GM12878 (cell line): ENCODE measurements at places on chromosomes 6 and 20. TPM values are rescaled to one million over a fixed set of nuclear protein-coding genes. Genes with fewer than 3 reads are reported as not detected.

Gene CST9L
- not detected in 2 replicates for total RNA-seq

DNA sequence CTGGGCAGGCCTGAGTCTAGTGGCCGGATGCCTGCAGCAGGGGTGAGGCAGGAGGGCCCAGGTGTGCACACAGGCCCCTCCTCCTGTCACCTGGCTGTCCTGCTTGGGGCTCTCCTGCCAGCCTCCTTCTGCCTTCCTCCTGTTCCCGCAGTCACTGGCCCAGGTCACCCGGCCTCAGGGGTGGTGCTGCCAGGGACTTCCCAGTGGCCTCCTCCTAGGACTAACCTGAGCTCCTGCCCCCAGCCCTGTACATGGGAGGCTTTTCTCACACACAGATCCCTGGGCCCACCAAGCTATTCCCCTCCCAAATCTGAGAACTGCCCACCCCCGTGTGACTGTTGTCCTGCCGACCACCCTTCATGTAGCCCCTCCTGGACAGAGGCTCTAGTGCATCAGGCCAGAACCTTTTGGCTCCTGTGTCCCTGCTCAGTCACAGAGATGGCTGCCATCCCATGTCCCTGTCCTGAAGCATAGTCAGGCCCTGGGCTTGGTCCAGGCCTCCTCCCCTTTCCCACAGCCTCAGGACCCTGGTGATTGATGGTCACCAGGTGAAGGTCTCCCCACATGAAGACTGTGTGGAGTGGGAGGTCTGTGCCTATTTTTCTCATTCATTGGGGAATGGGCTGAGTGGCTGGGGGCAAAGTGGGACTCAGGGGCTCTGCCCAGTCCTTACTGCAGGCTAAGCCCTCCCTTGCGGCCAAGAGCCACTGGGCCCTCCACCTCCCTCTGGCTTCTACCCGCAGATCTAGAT lies 1.1 kb upstream of the ULBP1 start:
- no peak overlapping the region for H3K27ac ChIP-seq
- H3K27me3 ChIP-seq = peaks cover 18% of the 10 kb centered on the region
- no peak for DNase-seq
- H3K36me3 ChIP-seq = no peaks in the 10 kb centered on the region
- H3K4me1 ChIP-seq = peaks cover 7% of the 10 kb centered on the region
- H3K4me3 ChIP-seq = no peak overlapping the region

DNA sequence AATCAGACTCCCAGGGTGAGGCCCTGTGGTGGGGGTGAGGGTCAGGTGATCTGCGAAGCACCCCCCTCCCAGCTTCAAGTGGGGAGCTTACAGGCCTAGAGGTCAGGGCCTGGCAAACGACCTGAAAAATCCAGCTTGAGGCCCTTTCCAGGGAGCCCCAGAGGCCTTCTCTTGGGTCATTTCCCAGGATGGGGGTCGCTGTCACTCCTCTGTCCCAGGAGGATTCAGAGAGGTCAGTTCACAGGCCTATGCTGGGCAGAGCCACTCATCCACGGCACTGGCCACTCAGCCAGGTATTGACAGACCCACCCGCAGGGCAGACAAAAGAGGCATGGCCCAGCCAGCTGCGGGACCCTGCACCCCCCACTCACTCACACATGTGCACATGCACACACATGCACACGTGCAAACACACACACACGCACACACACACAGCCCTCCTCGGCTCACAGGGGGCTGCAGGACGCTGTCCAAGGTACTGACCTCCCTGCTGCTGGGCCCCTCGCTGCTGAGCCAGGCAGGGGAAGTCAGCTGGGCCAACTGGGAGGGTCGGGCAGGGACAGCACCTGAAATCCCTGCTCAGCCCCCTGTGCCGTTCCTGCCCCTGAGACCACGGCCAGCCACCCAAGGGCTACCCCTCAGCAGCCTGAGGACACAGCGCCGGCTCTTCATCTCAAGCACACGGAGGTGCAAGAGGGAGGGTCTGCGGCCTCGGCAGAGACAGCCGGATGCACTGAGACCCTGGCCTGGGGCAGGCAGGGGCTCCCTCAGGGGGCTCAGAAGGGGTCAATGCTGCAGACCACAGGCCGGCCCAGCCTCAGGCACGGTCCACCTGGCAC lies 113.8 kb downstream of the TAF4 start:
- no peaks in the 10 kb centered on the region for H3K4me1 ChIP-seq
- H3K27ac ChIP-seq = no peak overlapping the region
- DNase-seq = no peak

DNA sequence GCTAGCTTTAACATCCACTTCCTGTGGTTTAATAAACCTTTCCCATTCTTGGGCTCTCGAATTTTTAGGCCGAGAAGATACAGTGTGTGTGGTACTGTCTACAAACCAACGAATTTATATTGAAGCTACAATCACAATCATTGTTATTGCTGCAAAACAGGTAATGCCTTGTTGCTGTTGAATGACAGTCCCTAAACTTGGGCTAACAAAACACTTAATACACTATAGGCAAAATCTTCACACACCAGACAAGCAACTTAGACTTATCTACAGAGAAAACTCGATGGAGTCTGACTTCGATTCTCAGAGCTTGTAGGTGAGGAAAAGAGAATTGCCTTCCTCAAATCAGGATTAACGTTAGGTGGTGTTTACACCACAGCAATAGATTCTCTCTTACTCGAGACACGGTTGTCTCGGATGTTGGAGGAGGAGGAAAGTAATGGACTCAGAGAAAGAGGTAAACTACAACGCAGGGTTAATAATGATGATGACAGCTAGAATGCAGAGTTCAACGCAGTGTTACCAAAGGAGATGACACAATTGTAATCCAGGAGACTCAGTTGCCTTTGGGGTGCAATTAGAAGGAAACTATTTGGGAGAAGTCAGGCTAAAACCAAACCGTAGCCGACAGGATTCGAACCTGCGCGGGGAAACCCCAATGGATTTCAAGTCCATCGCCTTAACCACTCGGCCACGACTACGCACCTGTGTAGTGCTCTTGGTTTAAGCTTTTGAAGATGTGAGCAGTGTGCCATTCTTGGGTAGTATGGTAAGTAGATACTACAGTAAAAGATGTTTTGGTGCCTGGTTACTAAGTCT lies 32.5 kb upstream of the ZNF184 start:
- H3K36me3 ChIP-seq = no peaks in the 10 kb centered on the region
- no peaks in the 10 kb centered on the region for H3K27me3 ChIP-seq
- H3K27ac ChIP-seq = no peak overlapping the region
- H3K4me3 ChIP-seq = no peak overlapping the region
- peak; percentile 63 for DNase-seq

- DNase-seq = no peak
- H3K27me3 ChIP-seq = no peaks in the 10 kb centered on the region
- no peak overlapping the region for H3K4me3 ChIP-seq
- H3K4me1 ChIP-seq = no peaks in the 10 kb centered on the region
- H3K36me3 ChIP-seq = peaks cover 2% of the 10 kb centered on the region
These were observed 63.3 kb downstream of the TOX2 start for GRCh38 chr20:43977962-43978361.

DNA sequence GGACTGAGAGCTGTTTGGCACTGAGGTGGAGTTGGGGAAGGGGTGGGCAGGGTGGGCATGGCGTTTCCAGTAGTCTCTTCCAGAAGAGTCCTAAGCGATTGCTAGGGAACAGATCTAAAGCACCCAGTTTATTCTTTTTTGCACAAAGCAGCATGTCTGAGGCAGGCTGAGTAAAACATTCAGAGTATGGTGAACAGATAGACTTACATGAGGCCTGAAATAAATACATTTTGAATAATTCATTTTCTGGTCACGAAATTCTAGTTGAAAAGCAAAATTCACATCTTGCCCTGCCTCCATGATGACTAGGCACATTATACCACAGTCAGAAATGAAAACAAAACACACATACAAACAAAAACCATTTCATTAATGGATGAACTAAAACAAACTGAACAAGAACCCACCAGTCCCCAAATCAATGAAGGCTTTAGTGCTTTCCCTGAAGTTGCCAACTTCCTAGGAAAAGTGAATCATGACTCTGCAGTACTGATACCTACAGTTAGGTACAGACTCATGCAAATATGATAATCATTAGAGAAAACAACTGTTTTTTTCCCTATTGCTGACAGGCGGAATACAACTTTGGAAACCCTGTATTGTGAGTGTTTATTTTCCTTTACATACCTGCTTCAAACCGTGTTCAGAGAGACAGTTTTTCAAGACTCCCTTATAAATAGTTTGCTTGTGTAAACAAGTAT lies 702.9 kb upstream of the POU3F2 start:
- no peaks in the 10 kb centered on the region for H3K27me3 ChIP-seq
- no peaks in the 10 kb centered on the region for H3K36me3 ChIP-seq

DNA sequence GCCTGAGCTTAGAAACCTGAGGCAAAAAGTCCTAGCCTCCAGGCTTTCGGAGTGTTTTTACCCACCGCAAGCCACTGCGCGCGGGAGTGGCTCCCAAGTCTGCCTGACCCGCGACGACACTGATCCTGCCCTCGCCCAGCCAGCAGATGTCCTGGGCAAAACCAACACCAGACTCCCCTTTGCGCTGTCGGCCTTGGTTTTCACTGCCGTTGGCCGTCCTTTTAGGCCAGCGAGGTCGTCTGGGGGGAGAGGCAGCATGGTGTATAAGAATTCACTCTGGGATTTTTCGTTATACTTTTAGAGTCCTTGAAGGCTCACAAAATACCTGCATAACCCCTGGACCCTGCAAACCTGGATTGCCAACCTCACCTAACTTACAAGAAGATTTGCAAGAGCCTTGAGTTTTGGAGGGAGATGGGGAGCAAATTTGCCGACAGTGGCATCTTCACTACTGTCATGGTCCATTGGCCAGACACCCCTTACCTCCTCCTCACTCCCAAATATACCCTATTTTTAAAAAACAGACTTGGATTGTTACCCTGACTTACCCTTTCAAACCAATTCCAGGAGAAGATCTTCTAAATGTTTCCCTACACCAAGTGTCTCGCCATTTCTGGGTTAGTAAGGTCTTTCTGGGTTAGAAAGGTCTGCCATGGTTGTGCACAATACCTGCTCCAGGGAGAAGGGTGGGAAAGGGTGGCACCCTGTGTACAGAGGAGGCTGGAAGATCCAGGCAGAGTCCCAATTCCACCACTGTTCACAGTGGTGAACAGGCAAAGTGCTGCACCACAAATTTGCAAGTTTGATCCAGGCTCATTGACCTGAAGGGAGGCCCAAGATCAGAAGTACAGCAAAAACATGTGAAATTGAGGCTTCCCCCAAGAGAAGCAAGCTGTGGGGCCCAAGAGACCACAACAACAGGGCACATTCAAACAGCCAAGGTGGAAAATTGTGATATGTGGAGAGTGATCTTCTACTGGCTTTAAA lies 4.4 kb downstream of the FOXA2 start:
- peaks cover 12% of the 10 kb centered on the region; the same call in 1 of the 2 replicates for H3K27me3 ChIP-seq
- H3K4me1 ChIP-seq = peaks cover 13% of the 10 kb centered on the region
- H3K4me3 ChIP-seq = no peak overlapping the region
- DNase-seq = no peak

GRCh38 chr20:56358070-56358469 lies 704 bp upstream of the FAM210B start:
- no peak overlapping the region for H3K4me3 ChIP-seq
- H3K27ac ChIP-seq = no peak overlapping the region
- no peaks in the 10 kb centered on the region for H3K27me3 ChIP-seq
